ENCODE measurements at places on chromosomes 3 and 15. TPM values are rescaled to one million over a fixed set of nuclear protein-coding genes. Genes with fewer than 3 reads are reported as not detected.

The ZNF660 gene
- 7.3 TPM for total RNA-seq

The ALPK3 gene
- total RNA-seq: 16.4 TPM

The SMAD6 gene
- total RNA-seq: 5.8 TPM

GRCh38 chr3:127532561-127533203 is 57.9 kb downstream of the TPRA1 start:
- H3K36me3 ChIP-seq: no peaks in the 10 kb centered on the region
- no peak overlapping the region for H3K4me3 ChIP-seq
- no peaks in the 10 kb centered on the region for H3K4me1 ChIP-seq
- no peaks in the 10 kb centered on the region for H3K27me3 ChIP-seq
- DNase-seq: no peak

GRCh38 chr3:119834754-119835370 is 53.0 kb downstream of the NR1I2 start:
- no peak overlapping the region for H3K27ac ChIP-seq
- no peaks in the 10 kb centered on the region for H3K36me3 ChIP-seq
- no peaks in the 10 kb centered on the region for H3K27me3 ChIP-seq
- DNase-seq: no peak
- H3K4me3 ChIP-seq: no peak overlapping the region
- no peaks in the 10 kb centered on the region for H3K4me1 ChIP-seq
